ENCODE measurements at places on chromosomes 11 and 22. TPM values are rescaled to one million over a fixed set of nuclear protein-coding genes. Genes with fewer than 3 reads are reported as not detected.

- H3K27me3 ChIP-seq = peaks cover 11% of the 10 kb centered on the region
- H3K4me1 ChIP-seq = peaks cover 29% of the 10 kb centered on the region
- no peak overlapping the region for H3K4me3 ChIP-seq
- H3K27ac ChIP-seq = no peak overlapping the region
- peaks cover 3% of the 10 kb centered on the region for H3K36me3 ChIP-seq
- no peak for DNase-seq
These were observed 393.8 kb downstream of the AASDHPPT start for GRCh38 chr11:106471276-106471675.

DBX1 gene
- total RNA-seq = 0.36 TPM

DNA sequence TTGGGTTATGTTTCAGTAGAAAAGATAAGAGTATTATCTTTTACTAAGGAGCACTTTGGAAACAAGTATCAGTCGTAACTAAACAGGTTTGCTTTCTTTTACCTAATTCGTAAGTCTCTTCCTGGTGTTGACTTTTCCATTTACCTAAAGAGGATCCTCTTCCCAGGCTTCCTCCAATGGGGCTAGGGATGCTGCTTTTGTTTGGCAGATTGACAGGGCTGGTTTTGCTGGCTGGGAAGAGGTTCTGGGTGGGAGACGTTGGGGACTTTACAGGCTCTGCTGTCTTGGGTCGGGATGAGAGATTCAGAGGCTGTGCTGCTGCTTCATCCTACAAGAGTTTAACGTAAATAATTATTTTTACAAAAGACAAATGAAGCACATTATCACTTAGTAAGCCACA, 306.7 kb downstream of the SOX6 start:
- H3K36me3 ChIP-seq = peaks cover 15% of the 10 kb centered on the region
- no peak overlapping the region for H3K27ac ChIP-seq
- DNase-seq = no peak
- H3K4me3 ChIP-seq = no peak overlapping the region
- H3K4me1 ChIP-seq = no peaks in the 10 kb centered on the region
- H3K27me3 ChIP-seq = no peaks in the 10 kb centered on the region

- no peak overlapping the region for H3K27ac ChIP-seq
- no peak overlapping the region for H3K4me3 ChIP-seq
- no peaks in the 10 kb centered on the region for H3K27me3 ChIP-seq
- no peak for DNase-seq
- peaks cover 12% of the 10 kb centered on the region for H3K36me3 ChIP-seq
- H3K4me1 ChIP-seq = peaks cover 8% of the 10 kb centered on the region
These were observed 48.4 kb downstream of the COMMD9 start for GRCh38 chr11:36240801-36241200.
